ENCODE measurements at places on chromosomes 5 and 9.

DNA sequence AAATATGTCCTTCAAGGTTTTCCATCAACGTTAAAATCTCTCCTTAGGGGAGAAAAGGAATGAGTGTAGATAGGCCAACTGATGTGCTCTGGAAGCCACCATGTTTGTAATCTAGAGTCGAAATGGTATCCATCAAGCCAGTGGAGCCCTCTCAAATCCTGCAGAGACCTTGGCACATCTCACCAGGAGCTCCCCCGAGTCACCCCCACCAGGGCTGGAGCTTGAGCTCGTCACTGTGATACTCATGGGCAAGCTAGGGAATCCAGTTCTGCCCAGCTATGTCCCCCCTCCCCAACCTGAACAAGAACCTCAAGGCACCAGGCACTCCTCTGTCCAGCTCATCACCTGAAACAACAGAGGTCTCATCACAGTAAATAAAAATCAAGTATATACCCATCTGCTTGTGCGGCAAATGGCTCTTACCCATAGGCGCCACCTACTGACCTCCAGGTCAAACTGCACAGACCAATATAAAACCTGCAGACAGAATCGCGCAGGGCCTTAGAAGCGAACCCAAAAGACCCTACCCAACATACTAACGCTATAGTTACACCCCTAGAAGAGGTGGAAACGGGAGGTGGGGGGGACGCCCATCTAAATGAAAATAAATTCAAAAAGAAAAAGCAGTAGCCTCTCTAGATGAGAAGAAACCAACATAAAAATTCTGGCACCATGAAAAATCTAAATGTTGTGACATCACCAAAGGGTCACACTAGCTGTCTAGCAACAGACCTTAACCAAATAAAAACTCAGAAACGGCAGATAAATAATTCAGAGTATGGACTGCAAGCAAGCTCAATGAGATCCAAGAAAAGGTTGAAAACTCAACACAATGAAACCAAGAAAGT is 75.0 kb downstream of the TTC39B start:
- no peak for DNase-seq

DNA sequence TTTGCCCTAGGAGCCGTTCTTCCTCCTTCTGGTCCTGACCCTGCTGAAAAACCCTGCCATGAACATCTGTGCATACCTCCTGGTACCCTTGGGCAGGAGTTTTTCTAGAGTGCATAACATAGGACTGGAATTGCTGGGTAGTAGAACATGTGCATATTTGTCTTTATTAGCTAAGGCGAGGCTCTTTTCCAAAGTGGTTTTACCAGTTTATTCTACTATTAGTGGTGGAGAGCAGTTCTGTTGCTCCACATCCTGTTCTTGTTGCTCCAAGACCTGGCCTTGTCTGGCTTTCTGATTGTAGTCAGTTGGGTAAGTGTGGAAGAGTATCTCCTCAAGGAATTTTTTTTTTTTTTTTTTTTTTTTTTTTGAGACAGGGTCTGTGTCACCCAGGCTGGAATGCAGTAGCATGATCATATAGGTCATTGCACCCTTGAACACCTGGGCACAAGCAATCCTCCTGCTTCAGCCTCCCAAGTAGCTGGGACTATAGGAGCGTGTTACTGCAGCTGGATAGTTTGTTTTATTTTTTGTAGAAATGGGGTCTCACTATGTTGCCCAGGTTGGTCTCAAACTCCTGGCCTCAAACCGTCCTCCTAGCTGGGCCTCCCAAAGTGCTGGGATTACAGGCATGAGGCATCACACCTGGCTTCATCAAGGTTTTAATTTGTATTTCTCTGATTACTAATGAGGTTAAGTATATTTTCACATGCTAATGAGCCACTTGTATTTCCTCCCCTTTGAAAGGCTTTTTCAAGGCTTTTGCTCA is 85.2 kb downstream of the SPRY4 start:
- no peak for DNase-seq

DNA sequence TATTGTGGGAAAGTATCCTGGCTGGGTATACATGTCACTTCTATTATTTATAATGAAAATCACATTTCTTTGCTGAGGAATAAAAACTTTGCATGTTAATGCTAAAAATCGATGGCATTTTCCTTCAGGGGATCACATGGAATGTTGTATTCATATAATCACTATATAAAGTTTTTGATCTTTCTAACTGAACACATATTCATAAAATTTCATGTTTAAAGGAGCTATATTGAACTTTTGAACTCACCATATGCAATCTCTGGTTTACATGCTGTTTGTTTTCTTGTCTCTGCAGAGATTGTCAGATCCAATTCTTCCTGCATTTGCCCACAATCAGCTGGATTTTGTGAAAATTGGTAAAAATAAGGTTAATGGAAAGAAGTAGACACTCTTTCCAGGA is 33.4 kb upstream of the TRAF1 start:
- no peak for DNase-seq

DNA sequence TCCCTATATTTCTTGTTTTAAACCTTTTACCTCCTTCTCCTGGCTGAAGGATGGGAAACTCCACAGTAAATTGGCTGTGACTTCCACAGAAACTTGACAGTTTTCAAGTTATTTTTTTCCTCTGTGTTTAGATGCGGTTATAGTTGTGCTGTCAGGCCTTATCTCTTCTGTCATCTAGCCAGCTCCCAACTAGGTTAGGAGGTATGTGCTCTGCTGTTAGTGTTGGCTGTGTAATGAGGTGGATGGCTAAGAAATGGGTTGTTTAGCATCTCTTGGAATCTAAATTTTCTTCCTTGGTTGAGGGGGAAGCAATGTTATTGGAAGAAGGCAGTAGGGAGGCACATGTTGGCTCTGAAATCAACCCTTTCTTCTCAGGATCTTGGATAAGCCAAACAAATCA is 149.9 kb upstream of the RUSC2 start:
- no peak for DNase-seq

- no peak for DNase-seq
Measured at GRCh38 chr5:54091307-54092130, 218.9 kb downstream of the ARL15 start.

DNA sequence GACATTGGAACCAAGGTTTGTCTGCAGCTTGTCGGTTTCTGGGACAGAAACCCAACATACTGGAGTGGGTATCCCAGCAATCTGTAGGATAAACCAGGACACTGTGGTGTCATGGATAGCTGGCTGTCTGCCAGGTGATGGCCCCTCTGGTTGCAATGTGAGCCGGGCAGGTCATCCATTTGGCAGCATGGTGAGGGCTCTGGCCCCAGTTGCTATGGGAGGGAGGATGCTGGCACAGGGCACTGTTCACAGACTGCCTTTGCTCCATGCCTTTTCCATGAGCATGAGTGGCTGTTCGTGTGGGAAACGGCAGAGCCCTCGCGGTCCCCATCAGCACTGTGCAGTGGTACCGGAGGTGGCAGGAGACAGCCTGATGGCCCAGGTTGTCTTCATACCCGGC is 6.4 kb downstream of the S1PR3 start:
- DNase-seq = no peak

- no peak for DNase-seq
Measured at GRCh38 chr9:105968811-105969466, 274.6 kb downstream of the TMEM38B start.

All from uterus (tissue), 4 donors.